ENCODE measurements at places on chromosomes 16 and 17.

- DNase-seq: no peak
These were observed 1.0 kb downstream of the MSI2 start for GRCh38 chr17:57257195-57257894.

GRCh38 chr16:56525236-56525635 is 5.4 kb upstream of the BBS2 start:
- DNase-seq: no peak

- DNase-seq: no peak
These were observed 47.9 kb downstream of the CBFA2T3 start for GRCh38 chr16:88929091-88929445.

GRCh38 chr17:70096861-70097260 is 21.8 kb downstream of the KCNJ16 start:
- DNase-seq: no peak

GRCh38 chr17:75723171-75723930 is 2.1 kb downstream of the ITGB4 start:
- no peak for DNase-seq

GRCh38 chr17:9768381-9768934 is 22.9 kb downstream of the DHRS7C start:
- no peak for DNase-seq

GRCh38 chr17:1059131-1059795 is 62.3 kb downstream of the TIMM22 start:
- no peak for DNase-seq
